Myocyte (in vitro differentiated cells): ENCODE measurements at places on chromosomes 13 and 19. TPM values are rescaled to one million over a fixed set of nuclear protein-coding genes. Genes with fewer than 3 reads are reported as not detected.

GRCh38 chr13:48502601-48503319 lies 30.1 kb downstream of the RCBTB2 start:
- DNase-seq: no peak

OR4F17 gene
- total RNA-seq: not detected in 2 replicates

- no peak for DNase-seq
These were observed 3.8 kb downstream of the LILRA4 start for GRCh38 chr19:54335164-54335563.

DNA sequence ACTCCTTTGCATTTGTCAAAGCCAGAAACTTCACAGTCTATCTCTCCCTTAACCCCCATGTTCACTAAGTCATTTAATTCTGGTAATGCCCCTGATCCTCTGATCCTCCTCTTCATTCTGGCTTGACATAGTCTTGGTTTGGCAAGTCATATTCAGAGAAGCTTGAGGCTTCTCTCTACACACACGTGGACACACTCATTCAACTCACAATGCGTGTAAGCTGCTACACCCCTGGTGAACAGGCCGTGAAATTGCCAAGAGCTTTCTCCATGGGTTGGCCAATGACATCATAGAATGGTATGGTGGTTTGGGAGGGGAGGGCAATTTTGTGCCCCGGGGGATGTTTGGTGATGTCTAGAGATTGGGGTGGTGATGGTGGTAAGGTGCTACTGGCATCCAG lies 47.9 kb upstream of the FLT1 start:
- DNase-seq: no peak

GRCh38 chr13:73767747-73768315 lies 366.4 kb downstream of the KLF12 start:
- DNase-seq: peak; percentile 40

PABPC3 gene
- 0.10 TPM in 1 of 2 replicates, not detected in the other for total RNA-seq

ZNF90 gene
- total RNA-seq: not detected in 2 replicates

XAB2 gene
- total RNA-seq: 30.5 and 31.2 TPM in 2 replicates

PEAK3 gene
- total RNA-seq: 0.16 and 0.36 TPM in 2 replicates

SPACA4 gene
- not detected in 2 replicates for total RNA-seq
